A172 (cell line): ENCODE measurements at places on chromosomes 2 and 18.

DNA sequence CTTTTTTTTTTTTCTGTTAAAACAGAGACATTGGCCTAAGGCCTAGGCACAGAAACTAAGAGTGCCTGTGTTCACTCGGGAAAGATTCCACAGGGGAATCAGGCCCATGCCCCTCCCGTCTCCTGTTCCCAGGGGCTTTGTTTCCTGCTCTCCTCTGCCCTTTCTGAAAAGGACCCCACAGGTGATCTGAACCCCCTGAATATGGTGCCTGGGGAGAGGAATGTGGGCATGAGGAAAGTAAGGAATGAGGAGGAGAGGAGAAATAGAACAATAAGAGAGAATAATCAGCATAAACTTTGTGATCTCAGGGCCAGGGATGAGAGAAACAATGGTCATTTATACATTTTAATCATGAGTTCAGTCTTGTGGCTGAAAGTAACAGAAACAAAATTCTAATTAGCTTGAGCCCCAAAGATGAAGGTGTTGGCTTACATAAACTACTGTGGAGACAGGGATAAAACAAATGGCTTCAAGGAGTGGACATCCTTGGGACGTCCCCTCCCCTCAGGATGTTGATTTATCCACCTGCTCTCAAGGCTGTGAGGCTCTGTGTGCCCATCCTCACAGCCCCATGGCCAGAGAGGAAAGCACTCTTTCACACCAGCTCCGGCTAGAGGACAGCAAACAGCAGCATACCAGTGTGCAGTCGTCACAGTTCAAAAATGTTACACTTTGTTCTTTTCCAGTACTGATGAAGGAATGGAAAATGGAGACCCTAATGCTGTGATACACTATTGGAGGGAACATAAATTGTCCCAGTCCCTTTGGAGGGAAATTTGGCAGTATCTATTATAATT lies 46.4 kb upstream of the MRPL33 start:
- no peak for DNase-seq

- DNase-seq: no peak
Measured at GRCh38 chr2:177306550-177306949, 42.0 kb upstream of the NFE2L2 start.

- no peak for DNase-seq
Measured at GRCh38 chr2:7846607-7847006, 835.2 kb upstream of the ID2 start.

DNA sequence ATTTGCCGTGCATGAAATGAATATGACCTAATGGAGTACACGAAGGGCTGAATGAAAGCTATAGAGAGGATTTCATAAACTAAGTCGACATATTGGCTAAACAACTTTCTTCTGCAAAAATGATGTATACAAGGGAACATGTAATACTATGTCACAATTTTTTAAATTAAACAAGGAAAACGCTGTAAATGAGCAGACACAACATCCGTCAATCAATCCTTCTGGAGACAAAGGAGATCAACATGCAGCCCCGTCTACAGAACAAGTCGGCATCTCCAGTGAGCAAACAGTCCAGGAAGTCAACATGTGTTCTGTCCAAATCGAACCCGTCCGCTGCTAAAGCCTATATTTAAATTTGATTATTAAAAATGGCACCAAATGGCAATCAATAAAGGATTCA lies 180.8 kb downstream of the TCF4 start:
- DNase-seq: peak; percentile 14

DNA sequence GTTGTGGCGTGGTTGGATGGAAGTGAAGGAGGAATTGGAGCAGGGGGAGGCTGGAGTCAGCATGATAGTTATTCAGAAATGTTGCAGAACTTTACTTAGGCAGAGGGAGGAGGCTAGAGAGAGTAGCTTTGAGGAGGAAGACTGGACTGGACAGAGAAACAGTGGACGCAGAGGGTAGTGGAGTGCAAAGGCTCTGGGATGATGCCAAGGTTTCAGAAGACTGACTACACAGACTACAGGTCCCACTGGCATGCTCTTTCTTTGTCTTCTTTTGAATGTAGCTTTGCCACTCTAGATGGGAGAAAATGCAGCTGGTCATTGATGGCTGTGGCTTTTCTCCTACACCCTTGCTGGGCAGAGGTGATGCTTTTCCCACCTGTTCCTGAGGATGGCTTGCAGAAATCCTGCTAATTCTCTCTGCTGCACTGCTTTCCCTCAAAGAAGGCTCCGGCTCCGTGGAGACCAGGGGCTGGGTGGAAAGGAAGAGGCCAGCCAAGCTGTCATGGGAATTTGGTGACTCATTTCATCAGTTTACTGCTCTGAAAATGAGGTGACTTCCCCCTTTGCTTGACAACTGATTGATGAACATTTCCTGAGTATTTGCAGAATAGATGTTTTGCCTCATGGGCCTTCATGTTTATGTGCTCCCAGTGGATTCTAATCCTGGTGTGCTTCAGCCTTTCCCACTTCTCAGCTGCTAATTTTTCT lies 42.4 kb downstream of the MEIS1 start:
- peak; percentile 22 for DNase-seq

DNA sequence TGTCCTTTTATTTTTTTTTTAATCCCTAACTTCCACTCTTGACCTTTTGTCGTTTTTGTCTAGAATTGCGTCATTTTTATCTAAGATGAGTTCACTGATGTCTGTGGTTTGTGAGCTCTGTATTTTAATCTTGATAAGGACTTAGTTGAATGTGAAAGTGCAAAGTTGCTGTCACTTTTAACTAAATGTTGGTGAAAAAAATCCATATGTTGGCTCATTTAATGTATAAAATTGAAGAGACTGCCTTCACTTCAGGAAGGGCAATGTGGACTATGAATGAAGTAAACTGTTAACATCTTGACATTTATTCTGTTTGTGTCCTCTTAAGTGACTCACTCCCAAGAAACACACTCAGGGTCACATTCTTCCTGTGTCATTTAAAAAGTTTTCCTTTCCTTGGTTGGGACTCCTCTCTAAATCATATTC lies 256.6 kb upstream of the RASGRP3 start:
- peak; percentile 48 for DNase-seq

DNA sequence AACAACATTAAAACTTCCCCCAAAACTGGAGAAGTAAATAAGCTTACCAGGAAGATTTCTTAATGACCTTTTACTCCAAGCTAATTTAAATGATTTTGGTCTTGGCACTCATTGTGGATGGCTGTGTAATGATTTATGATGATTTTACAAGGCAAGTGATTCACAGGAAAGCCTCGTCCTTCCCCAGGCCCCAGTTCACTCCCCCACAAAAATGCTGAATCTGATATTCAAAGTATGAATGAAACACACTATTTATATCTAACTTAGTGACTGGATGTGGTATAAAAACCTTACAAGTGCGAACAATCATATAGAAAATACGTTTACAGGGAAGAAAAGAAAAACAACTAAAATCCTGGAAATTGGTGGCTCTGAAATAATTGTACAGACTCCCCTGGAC lies 49.8 kb downstream of the ZNF516 start:
- DNase-seq: peak; percentile 77

DNA sequence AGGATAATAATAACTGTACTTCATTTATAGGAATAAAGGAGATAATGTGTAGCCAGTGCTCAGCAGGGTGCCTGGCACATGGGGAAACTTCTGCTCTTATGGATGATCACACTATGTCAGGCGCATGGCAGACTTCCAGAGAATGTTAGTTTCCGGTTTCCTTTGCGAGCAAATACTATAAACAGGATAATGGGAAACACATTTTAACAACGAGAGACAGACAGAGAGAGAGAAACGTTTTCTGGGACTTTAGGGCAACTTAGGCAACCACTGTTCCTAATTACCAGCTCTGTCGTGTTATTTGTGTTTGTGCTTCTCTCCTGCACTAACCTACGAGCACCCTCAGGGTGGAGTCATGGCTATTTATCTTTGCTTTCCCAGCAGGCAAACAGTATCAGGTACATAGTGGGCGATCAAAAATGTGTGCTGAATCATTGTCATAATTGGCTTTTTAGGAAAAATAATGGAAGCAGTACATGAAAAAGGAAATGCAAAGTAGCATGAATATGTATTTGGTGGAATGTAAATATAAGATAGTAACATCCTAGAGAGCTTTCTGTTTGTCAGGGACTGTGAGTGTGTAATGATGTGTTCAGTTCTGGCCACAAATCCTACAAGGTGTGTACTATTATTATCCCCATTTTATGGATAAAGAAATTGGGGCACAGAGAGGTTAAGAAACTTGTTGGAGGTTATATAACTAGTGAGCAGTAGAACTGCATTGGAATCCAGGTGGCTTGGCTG lies 36.8 kb upstream of the IGFBP2 start:
- peak; percentile 76 for DNase-seq

- no peak for DNase-seq
Measured at GRCh38 chr18:58269931-58270330, 225.9 kb downstream of the NEDD4L start.

- DNase-seq: no peak
Measured at GRCh38 chr2:233285921-233286320, 21.7 kb upstream of the SAG start.
